ENCODE measurements at places on chromosomes 12 and 14.

GRCh38 chr14:89826596-89826995, 127.9 kb downstream of the EFCAB11 start:
- no peak for DNase-seq

GRCh38 chr12:31309279-31309678, 16.7 kb downstream of the SINHCAF start:
- DNase-seq = no peak

DNA sequence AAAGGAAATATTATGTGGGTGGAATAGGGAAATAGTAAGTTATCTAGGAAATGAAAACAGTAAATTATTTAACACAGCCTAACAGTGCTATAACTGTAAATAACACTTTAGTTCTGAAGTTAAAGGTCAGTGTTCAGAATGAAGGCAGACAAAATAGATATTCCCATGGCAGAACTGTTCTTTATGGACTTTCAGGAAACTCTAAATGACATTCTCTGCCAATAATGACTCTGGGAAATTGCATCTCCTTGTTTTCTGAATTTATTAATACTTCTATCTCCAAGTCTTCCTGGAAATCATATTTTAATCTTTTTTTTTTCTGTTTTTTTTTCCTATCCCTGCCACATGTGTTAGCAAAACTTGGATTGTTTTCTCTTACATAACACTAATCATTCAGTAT, 101.4 kb downstream of the PDE3A start:
- DNase-seq = no peak

GRCh38 chr12:87425942-87426554, 603.2 kb downstream of the C12orf50 start:
- no peak for DNase-seq

DNA sequence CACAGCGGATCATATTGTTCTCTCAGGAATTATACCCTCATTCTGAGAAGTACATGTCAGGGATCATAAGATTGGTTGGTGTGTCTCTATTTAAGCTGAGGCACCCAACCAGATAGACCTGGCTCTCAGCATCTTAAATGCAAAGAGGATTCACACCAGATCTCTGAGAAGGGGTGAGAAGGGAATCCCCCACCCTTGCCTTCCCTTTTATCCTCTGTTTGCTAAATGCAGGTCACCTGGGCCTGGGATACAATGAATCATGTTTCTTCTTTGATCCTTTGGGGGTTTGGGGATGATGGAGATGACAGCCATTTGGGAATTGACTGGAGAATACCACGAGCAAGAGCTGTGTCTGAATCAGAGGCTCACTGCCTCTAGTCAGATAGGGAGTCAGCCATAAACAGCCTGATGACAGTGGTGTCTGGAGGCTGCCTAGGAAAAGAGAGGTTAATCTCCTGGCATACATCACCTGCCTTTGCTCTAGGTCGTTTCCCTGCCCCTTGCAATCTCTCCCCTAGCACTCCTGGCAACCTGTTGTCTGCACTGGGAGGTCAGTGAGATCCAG, 11.2 kb upstream of the PDE1B start:
- no peak for DNase-seq

DNA sequence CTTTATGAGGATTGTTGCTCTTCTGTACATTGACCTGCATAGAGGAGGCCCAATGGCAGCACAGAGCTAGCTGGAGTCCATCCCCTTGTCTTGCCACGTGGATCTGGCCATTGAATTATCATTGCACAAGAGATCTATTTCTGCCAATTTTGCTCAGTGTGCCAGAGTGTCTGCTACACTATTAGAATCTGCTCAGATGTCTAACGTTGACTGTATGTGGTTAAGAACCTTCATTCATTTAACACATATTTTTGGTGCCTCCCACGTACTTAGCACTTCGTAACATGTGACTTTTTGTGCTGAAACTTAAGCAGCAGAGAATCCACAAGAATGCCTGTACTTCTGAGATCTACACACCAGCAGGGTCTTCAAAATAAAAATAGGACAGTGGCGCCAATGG, 166.0 kb upstream of the VASH1 start:
- no peak for DNase-seq

DNA sequence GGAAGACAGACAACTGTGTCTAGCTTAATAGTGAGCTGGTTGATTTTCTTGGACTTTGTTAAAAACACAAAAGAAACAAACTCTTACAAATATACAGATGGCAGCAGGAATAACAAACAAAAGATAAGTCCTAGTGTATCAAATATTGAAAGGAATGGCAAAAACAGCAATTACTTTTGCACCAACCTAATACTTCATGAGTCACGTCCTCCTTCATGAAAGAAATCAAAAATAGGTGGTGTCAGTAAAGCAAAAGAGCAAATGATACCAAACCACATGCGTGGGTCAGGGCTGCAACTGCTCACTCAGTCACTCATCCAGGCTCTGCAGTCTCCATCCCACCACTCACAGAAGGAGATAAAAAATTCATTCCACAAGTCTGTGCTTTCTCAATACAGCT, 11.8 kb downstream of the ATG14 start:
- no peak for DNase-seq

GRCh38 chr12:132506328-132507160, 16.6 kb downstream of the FBRSL1 start:
- peak; percentile 60 for DNase-seq

- no peak for DNase-seq
Measured at GRCh38 chr14:27410981-27411380, 813.1 kb upstream of the NOVA1 start.

GRCh38 chr14:65755331-65755730, 342.8 kb downstream of the FUT8 start:
- DNase-seq = no peak

DNA sequence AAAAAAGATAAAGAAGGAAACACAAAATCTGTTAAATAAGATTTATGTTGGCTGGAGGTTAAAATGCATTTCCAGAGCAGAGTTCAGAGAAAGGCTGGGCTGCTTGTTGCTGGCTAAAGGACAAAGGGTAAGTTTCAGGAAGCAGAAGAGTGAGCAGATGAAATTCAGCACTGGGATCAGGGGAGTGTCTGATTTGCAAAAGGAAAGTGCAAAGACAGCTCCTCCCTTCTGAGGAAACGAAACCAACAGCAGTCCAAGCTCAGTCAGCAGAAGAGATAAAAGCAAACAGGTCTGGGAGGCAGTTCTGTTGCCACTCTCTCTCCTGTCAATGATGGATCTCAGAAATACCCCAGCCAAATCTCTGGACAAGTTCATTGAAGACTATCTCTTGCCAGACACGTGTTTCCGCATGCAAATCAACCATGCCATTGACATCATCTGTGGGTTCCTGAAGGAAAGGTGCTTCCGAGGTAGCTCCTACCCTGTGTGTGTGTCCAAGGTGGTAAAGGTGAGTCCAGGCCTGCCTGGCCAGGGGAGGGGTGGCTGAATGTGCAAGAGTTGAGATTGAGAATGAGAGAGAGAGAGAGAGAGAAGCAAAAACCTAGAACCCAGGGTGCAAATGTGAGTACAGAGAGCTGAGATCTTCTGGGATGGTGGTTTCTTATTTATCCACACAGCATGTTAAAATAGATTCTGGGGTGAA, at the start of gene OAS1:
TSS of gene OAS1 (plus strand) at position 251 of the 703 bp plus-strand sequence. CDS start at position 329, 78 bp downstream.
- peak; percentile 49 for DNase-seq

DNA sequence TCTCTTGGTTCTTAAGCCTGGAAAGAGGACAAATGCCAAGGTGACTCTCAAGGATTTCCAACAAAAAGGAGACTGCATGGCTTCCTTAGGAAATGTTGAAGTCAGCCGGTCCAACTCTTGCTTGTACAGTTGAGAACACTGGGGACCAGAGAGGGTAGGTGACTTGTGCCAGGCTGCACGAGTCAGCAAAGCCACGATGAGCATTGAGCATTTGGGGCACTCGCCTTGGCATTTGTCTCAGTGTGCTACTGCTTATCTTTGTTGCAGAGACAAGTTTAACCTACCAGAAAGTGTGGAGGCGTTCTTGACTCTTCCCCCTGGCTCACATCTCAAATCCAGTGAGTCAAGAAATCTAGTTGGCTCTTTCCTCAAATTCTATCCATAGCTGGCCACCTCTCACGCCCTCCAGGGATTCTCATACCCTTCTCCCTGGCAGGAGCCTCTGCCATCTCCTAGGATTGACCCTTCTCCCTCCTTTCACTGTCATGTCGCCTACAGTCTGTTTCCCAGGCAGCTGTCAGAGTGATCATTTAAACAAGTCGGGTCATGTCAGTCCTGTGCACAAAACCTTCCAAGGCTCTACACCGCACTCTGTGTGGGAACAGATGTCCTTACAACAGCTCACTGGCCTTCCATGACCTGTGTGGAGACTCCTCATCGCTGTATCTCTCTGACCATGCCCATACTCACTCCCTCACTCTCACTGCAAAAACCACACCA, 17.2 kb upstream of the KRT83 start:
- DNase-seq = no peak

DNA sequence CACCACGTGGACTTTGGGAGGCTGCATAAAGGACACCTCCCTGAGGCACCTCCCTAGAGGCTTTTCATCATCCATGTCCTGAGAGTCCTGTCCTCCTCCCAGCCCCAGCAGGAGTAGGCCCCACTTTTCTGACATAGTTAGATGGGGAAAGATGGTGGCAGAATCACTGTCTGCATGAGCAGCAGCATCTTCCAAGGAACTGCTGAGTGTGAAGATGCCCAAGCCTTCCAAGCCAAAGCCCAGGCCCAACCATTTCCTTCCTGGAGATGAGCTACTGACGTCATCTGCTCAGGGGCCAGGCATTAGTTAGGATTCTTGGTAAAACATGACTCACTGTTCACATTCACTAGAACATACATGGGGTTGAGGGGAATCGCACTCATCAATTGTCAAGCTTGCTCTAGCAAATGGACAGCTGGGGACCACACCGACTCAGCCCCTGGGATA, 37.3 kb downstream of the VDR start:
- DNase-seq = peak; percentile 44

- no peak for DNase-seq
Measured at GRCh38 chr12:113991224-113992044, 25.3 kb upstream of the RBM19 start.

DNA sequence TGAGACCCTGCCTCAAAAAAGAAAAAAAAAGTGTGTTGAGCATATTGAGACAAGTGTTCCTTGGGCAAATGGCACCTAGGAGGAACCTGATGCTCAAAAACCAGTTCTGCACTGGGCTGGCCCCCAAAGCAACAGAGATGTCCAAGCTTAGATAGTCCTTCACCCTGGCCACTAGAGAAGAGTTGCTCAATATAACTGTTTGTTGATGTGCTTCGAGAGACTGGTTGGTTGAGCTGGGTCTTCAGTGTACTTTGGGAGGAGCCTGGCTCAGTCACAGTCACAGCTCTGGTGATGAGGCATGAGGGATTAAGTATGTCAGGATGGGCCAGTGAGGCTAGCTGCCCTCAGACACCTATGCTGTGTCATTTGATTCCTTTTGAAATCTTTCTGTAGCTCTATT, 38.0 kb downstream of the SLC2A14 start:
- no peak for DNase-seq

DNA sequence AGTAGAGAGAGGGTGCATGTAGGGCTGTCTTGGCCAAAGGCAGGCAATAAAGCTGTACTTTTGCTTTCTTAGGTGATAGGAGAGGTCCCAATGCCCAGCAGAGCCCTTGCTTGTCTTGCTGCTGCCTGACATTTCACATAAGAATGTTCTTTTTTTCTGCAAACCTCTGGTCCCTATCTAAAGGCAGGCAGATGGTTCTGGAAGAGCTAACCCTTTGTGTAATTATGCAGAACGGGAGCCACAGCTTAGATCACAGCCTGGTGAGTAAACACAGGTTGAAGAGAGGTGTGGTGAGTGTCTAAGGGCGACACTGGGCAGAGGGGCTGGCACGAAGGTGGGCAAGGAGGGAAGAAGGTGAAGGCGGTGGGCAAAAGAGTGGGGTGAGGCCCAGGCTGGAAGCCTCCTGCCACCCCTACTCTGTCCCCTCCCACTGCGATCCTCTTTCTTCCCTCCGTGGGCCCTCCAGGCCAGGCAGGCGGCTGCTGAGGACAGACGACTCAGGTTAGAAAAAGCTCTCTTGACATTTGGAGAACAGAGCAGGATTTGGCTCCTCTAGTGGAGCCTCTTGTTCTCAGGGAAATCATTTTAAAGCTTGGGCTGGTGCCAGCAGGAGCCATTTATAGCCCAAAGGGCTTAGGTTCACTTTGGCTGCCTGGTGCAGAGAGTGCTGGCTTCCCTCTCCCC, 42.8 kb downstream of the PRMT8 start:
- no peak for DNase-seq

- no peak for DNase-seq
Measured at GRCh38 chr12:39831587-39832315, 212.1 kb upstream of the ABCD2 start.

- no peak for DNase-seq
Measured at GRCh38 chr14:21056520-21057163, 980 bp upstream of the RNASE8 start.

- DNase-seq = peak; percentile 61
Measured at GRCh38 chr14:91249841-91250616, 5.5 kb upstream of the GPR68 start.

- no peak for DNase-seq
Measured at GRCh38 chr14:76486251-76486743, 110.4 kb downstream of the ESRRB start.

DNA sequence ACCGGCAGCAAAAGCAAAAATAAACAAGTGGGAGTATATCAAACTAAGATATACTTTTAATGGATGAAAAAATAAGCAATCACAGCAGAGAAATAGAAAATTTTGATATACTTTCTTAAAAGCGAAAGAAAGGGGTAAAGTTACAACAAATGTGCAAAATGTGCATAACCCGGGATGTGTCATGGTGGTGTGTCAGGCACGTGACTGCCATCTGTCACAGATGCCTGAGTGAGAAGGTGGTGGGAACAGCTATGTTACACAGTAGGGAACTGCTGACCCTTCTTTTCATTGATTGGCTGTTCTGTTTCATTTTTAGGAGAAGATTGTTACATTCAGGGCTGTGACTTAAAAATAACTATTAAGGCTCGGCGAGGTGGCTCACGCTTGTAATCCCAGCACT, 168.1 kb upstream of the PELI2 start:
- no peak for DNase-seq

DNA sequence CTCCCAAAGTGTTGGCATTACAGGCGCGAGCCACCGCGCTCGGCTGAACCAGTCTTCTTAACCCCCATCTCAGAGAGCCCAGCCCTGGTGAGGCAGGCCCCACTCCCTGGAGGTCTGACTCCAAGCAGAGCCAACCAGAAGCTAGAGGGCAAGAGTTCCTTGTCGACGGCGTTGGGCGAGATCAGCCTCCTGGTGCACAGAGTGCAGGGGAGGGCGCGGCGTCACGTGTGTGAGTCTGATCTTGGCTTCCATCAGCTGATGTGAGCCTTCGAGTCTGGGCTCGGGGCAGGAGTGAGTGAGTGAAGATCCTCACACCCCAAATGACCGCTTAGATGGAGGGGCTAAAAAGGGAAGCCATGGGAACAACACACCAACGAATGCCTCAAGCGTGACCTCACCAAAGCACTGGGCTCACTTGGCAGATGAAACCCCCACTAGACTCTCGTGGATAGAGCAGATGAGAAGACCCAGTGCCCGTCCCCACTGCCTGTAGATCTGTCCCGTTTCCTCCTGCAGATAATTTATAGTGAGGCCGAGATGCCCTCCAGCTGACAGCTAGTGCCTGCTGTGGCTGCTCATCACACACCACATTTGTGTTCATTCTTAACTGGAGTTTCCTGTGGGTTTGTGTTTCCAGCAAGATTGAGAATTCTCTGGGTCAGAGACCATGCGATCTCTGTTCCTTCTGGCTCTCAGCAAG, 28.6 kb upstream of the ADGRD1 start:
- DNase-seq = no peak
